ENCODE measurements at places on chromosomes 16 and 17. TPM values are rescaled to one million over a fixed set of nuclear protein-coding genes. Genes with fewer than 3 reads are reported as not detected.

DRC7 gene
- total RNA-seq, result not detected

TIMM22 gene
- 15.8 TPM for total RNA-seq

FNDC8 gene
- total RNA-seq, result not detected

UTS2R gene
- 2.1 TPM for total RNA-seq

SCNN1G gene
- 0.12 TPM for total RNA-seq

KRTAP9-6 gene
- not detected for total RNA-seq

HS3ST3B1 gene
- 1.7 TPM for total RNA-seq

TBC1D26 gene
- not detected for total RNA-seq

ASPA gene
- 3.7 TPM for total RNA-seq

ADAMTS18 gene
- not detected for total RNA-seq

MEAK7 gene
- total RNA-seq, result 4.4 TPM

FBXO39 gene
- total RNA-seq, result not detected
